ENCODE measurements at places on chromosomes 2 and 18.

GRCh38 chr2:240970816-240971215 lies 27.6 kb upstream of the SNED1 start:
- DNase-seq = no peak

DNA sequence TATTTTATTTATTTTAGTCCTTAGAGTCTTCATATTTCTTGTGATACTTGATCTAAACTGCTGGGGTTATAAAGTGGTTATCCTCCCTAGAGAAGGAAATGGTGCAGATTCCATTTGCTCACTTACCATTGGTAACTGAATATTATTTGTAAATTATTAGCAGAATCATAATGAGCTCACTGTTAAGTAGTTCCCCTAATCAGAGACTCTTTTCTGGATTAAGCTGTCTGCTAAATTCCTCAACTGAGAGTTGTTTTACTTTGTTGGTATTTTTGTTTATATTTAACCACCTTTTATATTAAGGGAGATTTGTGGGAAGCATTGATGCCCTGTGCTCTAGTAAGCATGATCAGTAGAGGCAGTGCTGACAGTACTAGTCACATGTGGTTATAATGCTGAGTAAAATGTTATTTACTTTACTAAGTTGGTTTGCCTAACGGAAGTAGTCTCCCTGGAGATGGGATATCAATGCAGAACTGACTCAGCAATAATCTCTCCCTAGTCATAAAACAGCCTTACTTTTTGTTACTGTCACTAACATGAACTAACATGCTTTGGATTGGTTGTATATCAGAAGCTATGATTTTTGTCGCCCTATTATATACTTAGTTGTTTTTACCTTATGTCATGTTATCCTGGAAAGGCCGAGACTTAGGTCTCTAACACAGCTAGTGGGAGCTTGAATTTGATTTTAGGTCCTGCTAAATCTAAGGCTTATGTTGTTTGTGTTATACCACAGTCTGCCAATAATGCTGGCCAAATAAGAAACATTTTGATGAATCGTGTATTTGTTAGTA lies 166.7 kb downstream of the MCFD2 start:
- DNase-seq = no peak

GRCh38 chr2:109009920-109010610 lies 21.0 kb upstream of the EDAR start:
- no peak for DNase-seq

DNA sequence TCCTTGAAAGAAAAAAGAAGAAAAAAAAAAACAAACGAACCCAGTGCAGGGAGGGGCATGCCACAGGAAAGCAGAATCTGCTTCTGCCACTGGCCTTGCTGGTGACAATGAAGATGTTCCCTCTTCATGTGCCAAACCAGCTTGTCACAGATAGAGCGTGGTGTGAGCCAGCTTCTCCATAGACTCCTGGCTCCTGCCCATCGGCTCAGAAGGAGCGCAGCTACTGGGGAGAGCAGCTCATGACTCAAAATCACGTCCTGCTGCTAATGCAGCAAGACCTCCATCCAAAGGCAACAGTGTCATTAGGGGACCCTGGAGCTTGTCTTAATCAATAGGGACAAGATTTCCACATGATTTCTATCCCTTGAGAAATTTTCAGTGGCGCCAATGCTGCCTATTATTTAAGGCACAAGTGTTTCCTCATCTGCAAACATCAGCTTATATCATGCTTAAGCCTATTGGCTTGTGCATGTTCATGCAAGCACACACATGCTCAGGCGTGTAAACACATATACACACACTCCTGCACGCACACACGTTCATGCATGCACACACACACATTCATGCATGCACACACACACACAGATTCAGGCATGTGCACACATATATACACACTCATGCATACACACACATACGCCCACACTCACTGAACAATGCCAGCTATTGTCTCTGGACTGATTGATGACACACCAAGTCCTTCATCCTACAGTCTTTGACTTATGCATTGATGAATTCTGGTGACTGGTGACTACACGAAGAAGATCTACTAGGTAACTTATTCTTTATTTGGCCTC lies 682.0 kb upstream of the ID2 start:
- DNase-seq = no peak

DNA sequence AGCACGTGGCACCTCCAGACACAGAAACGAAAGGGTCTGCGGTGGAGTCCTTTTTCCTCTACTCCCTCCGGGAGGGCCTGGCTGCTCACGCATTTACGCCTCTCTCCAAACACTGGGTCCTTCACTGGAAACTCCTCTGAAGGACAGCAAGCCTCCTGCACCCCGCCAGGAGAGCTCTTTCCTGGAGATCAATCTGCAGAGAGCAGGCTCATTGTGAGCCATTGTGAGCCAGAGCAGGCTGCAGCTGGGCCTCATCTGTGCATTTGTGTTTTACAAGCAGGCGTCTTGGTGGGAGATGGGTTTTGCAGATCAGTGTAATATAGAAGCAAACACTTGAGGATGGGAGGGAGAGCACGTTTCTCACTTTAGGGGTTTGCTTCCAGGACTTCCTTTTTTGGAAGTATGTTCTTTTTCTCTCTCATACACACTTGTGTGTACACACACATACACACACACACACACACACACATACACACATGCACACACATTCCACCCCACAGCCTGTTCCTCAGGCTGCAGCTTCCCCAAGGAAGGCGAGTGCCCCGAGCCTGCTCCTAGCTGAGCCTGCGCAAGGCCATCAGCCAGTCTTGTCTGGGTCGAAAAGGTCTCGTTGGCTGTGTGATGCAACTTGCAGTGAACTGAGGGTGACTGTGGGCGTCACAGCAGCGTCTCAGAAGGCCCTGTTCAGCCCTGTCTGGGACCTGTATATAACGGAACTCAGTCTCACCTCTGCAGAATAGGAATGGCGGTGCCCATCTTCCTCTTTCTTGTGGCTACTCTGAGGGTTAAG lies 163.5 kb downstream of the GLI2 start:
- no peak for DNase-seq

GRCh38 chr2:45765007-45765727 lies 113.7 kb downstream of the PRKCE start:
- DNase-seq = no peak

GRCh38 chr2:159101755-159102489 lies 133.5 kb downstream of the TANC1 start:
- no peak for DNase-seq

DNA sequence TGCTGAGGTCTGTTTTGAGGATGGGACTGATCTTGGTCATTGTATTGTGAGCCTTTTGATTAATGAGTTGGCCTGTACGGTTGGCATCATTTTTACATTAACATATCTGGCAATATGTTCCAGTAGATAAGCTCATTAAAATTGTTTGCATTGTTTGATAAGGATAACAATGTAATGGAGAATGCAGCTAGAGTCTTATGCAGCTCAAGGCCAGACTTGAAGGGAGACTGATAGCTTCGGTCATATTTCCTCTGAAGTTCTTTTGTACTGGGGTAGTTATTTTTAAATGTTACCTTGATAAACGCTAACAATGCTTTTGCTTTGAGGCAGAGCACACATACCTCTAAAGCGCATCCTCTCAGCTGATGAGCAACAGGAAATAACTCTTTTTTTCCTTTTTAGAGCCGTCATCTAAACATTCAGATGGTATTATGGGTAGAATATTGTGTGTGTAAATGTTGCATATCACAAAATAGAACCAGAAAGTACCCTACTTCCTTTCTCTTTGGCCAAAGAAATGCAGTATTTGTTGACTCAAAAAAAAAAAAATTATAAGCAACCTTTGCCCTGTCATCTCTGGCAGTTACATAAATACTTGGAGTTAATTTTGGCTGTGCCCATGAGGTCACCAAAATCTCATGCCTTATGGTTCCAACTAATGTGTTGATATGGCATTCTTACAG lies 1.3 kb downstream of the MAPRE2 start:
- no peak for DNase-seq

DNA sequence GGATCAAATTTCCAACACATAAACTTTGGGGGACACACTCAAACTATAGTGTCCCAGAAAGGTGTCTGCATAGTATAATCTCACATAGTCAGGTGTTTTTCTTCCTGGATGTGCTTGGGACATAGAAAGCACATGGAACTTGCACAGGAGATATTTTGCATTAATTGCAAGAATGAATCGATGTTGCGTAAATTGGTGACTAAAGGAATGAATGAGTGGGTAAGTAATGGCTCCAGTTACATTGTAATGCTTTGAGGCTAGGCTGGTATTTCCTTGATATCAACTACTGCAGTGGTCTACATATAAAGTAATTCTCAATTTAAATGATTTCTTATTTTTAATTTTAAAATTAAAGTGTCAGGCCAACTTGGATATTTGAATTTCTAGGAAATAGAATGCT lies 53.4 kb downstream of the SH3RF3 start:
- no peak for DNase-seq

GRCh38 chr2:7588295-7588694 lies 671.1 kb downstream of the RNF144A start:
- DNase-seq = no peak

GRCh38 chr2:179170901-179171300 lies 93.7 kb downstream of the SESTD1 start:
- DNase-seq = no peak

DNA sequence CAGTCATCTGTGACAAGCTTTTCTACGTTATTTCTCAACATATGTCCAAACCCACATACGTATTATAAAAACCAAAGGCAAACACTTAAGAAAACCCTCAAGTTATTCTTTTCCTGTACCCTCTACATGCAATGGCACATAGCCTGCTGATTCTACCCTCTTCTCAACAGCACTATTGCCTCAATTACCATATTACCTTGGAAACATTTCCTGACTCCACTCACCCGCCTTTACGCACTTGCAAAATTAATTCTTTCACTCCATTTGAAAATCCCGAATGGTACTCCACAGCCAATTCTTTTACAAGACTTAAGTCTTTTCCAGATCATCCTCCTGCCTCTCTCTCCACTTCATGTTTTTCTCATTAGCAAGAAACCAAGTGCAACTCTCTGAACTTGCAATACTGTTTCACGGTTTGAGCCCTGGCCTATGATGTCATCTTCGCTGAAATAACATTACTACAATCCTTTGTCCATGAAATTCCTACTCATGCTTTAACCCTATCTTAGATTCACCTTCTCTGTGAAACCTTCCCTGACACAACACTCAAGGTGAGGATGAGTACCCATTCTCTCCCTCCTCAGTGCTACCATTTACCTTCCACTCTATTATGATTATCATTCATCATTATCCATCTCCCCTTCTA lies 29.0 kb downstream of the SESTD1 start:
- no peak for DNase-seq

DNA sequence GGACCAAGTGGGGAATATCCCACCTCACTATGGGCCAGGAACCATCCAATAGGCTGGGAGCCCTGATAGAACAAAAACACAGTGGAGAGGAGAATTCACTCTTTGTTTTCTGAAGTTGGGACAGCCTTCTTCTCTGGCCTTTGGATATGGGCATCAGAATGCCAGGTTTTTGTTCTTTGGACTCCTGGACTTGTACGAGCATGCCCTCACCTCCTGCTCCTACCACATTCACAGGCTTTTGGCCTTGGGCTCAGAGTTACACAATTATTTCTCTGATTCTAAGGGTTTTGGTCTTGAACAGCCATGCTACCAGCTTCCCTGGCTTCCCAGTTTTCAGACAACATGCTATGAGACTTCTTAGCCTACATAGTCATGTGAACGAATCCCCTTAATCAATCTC lies 732.9 kb upstream of the VRK2 start:
- no peak for DNase-seq

DNA sequence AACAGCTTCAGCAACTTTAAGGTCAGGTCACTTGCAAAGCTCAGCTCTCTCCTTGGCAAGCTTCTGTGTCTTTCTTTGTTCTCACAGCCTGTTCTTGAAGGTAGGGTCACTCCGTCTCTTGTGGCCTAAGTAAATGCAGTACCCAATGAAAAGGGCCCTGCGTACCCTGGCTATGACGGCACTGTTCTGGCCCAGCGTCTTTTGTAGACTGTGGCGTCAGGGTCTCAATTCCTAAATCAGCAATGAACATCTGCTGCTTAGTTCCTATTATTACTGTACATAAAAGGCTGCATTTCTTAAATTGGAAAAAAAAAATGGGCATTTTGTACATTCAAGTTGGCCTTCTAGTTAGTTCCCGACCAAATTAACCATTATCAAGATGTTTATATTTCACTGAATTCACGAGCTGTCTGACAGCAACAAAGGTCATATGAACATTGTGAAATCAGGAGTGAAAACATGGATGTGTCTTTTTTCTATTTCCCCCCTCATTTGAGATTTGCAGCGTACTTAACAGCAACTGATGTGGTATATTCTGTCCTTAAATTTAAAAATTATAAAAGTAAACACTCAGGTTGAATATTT lies 17.0 kb upstream of the MTCL1 start:
- no peak for DNase-seq

GRCh38 chr2:115194623-115195022 lies 752.2 kb downstream of the DPP10 start:
- DNase-seq = no peak

DNA sequence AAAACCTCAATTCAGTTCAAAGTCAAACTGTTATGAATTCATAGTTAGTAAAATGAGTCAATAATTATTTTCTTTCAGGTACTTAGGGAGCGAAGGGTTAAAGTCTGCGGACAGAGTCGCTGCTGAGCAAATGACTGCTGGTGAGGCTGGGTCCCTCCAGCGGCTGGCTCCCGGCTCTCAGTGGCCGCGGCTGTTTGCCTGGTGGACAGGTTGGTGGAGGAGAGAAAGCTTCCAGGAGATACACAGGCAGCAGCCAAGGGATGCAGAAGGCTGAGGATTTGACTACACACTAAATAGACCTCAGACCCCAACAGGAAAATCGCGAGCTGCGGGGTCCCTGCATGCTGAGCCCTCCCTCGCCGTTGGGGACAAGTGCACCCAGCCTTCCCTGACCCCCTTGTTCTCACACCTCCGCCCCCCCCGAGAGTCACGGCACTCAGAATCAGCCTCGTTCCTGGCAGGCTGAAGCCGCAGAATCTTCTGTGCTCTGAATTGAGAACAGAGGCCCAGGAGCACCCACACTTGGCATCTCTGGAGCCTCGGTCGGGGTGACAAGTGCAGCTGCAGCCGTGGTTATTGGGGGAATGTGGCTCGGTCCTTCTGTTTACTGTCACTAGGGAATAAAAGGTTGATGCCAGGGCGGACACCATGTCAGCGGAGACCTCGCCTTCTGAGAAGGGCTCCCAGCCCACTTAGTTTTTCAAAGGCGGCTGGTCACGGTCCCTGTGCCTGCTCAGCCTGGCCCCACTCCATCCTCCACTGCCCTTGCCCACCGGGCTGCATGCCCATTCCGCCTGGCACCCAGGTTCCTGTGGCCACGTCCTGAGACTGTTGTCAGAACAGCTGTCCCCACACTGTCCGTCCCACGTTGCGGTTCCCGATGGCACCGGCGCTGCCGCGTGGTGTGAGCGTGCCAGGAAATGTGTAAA lies 74.0 kb downstream of the SLC66A2 start:
- DNase-seq = no peak

DNA sequence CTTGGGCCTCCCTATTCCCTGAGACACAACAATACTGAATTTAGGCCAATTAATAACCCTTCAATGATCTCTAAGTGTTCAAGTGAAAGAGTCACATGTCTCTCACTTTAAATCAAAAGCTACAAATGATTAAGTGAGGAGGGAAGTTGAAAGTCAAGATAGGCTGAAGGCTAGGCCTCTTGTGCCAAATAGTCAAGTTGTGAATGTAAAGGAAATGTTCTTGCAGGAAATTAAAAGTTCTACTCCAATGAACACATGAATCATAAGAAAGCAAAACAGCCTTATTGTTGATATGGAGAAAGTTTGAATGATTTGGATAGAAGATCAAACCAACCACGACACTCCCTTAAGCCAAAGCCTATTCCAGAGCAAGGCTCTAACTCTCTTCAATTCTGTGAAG lies 286.9 kb downstream of the MEIS1 start:
- DNase-seq = no peak
